COR-L47 (cell line): ENCODE measurements at places on chromosomes 3 and 15.

- no peak for DNase-seq
Measured at GRCh38 chr15:77027111-77027696, 32.3 kb downstream of the PSTPIP1 start.

DNA sequence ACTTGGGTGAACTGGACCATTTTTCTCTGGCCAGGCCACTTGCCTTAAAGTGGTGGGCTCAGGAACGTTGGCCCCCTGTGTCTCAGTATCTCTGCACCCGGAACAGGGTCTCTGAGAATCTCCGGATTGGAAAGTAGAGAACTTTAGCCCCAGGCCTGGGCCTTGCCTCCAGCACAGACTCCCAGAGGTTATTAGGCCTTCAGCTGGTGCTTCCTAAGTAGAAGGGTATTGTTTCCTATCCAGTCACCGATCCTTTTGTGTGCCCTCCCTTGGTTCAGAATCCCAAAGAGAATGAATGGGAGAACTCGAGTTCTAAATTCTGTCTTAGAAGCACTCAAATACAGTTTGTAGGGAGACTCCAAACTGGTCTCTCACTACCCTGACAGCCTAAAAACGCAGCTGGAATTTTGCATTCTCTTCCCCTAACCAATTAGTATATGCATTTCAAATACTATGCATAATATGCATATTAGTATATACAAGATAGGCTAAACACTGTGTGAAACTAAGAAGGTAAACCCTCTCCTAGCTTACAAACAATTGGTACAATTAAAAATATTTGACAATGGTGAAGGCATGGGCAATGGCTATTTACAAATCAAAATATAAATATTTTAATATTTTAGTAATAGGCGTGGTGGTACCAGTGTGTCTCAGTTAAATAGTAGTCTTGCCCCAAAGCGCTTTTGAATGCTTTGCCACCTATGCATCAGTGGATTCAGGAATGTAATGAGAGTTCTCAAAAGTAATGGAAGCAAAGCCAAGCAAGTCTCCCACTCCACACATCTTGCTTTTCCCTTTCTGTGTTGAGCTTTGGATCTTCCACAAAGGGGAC, 48.5 kb upstream of the SLC4A7 start:
- DNase-seq, result no peak

- no peak for DNase-seq
Measured at GRCh38 chr3:22495241-22495640, 707.9 kb upstream of the UBE2E2 start.

- DNase-seq, result peak; percentile 19
Measured at GRCh38 chr15:71114066-71114680, 1.1 kb upstream of the THSD4 start.

DNA sequence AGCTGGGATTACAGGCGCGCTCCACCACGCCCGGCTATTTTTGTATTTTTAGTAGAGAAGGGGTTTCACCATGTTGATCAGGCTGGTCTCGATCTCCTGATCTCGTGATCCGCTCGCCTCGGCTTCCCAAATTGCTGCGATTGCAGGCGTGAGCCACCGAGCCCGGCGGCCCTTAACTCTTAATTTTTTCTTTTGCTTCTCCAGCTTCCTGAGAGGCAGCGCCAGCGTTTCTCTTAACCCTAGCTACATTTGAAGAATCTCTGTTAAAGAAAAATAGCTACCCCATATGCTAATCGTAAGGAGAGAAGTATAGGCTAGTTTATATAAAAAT, 465 bp upstream of the GK5 start:
- no peak for DNase-seq

- no peak for DNase-seq
Measured at GRCh38 chr15:73225358-73226015, 143.3 kb downstream of the HCN4 start.

DNA sequence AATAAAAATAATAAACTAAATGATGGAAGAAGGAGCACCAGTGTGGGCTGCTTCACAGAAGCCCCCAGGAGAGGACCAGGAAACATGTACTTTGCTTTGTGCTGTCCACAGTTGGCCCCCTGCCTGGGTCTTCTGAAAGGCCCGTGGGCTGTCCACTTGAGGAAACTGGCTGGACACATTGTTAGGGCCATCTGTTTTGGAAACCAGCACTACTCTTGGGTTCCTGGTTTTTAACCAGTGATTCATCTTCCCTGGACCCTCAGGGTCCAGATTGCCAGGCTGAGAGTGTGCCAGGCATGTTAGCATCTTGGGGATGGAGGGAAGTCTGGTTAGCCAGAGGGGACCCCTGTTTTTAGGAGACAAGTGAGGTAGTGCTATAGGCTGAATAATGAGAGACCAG, 297.2 kb upstream of the C2CD4B start:
- DNase-seq, result no peak

DNA sequence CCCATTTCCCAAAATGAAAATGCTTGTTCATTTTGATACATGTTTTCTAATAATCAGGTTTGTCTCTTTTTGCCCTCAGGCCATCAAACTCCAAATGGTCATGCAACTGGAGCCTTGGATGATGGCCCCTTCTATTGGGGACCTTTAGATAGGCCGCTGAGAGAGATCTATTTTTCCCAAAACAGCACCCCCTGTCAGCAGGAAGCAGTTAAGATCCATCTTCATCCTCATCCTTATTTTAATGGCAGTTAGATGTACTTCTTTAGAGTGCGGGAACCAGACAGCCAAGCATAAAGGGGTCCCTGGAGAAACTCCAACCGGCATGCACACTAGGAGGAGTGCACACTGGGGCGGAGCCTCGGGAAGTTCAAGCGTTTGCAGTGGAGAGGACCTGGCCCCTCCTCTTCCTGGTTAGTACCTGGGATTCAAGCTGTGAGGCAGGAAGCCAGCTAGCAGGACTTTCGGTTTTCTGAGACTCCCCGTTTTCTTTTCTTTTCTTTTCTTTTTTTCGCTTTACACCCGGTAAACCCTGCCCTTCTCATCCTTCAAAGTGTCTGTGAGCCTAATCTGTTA, 31.9 kb upstream of the STRIT1 start:
- no peak for DNase-seq

GRCh38 chr15:99536422-99537040, 29.3 kb upstream of the MEF2A start:
- no peak for DNase-seq

GRCh38 chr3:116743062-116743461, 33.5 kb downstream of the TUSC7 start:
- no peak for DNase-seq

DNA sequence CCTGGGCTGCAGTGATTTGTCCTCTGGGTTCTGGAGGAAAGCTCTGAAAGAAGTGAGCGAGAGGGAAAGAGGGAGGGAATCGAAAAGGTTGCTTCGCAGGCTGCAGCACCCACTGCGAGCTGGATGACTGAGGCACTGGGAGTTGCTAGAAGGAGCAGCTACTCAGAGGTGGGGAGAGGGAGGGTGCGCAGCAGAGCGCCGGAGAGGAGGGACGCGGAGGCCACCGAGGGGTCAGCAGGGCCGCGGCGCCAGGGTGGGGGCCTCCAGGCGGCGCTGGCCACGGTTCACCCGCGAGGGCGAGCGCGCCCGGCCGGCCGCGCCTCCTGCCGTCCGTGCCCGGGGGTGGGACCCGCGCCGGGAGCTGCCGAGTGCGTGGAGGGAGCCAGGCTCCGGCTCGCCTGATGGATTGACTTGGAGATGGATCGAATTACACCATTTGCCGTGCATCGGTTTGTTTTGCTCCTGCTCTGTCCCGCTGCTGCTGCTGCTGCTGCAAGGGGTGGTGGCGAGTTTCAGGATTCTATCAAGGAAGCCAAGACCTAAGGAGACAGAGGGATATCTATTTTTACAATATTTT, at the start of gene SEMA6D:
TSS of gene SEMA6D (plus strand) at position 470 of the 577 bp plus-strand sequence. CDS start 42,294 bp downstream, outside the sequence.
- DNase-seq, result peak; percentile 69

- DNase-seq, result peak; percentile 60
Measured at GRCh38 chr3:120567370-120568201, 28.6 kb upstream of the NDUFB4 start.

DNA sequence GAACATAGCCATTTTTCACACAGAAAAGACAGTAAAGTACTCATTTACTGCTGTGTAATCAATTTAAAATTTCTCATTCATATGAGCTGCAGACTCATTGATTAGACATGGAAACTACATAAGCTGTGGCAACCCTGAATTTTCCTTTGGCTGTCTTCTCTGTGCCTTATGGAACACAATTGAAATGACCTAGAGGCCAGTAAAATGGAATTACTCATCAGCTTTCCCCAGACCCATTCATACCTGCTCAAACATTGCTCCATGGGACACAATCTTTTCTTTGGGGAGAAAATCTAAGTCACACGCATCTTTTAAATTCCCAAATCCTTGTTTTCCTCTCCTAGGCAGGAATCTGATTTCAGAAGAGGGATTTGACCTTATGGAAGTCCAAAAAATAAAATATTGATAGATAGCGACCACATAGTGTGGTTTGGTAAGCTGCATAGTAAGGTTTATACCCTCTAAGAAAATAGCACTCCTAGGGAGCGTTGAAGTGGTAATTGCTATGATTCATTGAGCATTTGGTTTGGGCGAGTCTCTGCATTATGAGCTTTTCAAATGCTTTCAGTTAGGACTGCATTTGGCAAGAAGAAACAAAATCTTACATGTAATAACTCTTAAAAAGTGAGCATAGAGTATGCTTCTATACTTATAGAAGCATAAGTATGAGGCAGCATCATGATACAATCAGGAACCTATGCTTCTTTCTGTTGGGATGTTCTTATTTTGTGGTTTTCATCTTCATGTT, 243.4 kb upstream of the GADL1 start:
- DNase-seq, result no peak

DNA sequence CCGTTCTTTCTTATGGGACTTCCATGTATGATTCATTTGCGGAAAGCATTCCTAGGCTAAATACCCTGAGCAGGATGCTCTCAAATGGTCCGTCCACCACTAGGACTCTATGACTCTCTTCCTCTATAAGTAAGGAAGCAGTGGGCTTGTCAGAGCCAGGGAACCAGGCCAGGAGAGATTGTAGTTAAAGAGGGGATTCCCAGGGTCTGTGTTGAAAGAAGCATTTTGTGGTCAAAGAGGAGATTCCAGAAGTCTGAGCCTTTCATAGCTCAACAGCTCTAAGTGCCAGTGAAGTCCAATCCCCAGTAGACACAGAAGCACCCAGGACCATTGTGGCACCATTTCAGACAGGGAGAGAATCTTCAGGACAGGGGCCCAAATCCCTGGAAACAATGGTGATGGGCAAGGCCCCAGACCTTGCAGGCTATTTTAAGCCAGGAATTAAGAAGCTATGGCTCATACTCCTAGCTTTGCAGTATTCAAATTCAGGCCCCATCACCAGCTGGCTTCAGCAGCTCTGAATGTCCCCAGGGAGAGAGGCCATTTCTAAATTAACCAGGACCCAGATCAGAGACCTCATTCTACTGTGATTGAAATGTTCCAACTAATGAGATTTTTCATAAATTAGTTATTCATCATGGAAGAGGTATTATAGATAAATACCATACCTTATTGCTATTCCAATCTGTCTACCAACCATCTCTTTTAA, 81.7 kb downstream of the CD47 start:
- no peak for DNase-seq

DNA sequence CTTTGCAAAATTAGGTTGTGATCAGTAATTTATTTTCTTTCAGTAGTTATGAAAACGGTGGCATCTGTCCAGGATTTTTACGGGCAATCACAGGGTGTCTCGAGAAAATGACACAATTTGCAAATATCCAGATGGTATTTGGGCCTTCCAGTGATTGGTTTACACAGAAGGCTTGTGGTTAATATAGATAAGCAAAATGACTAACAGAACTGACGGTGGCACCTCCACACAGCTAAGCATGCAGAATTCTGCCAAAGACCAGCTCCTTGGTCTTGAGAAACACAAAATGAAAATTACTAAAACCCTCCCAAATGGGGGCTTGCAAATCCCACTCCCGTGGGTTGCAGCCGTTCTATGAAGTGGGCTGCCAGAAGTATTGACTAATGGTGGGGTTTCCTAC, 5.5 kb downstream of the ARHGEF3 start:
- DNase-seq, result no peak

DNA sequence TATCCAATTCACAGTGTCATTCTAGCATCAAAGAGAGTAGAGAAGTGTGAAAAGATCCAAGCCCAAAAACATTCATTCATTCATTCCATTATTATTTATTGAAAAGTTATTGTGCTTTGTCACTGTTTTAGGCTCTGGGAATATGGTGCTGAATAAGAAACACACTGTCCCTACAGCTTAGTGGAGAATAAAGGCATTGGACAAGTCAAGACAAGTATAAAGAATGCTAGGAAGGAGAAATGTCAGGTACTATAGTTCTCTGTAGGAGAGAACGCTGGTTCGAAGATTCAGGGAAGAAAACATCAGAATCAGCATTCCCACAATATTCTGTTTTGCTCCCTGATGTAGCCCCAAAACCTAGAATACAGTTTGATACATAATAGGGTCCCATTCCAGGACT, 128.8 kb upstream of the CHRM5 start:
- no peak for DNase-seq

- no peak for DNase-seq
Measured at GRCh38 chr15:83398626-83399025, 48.5 kb upstream of the SH3GL3 start.

DNA sequence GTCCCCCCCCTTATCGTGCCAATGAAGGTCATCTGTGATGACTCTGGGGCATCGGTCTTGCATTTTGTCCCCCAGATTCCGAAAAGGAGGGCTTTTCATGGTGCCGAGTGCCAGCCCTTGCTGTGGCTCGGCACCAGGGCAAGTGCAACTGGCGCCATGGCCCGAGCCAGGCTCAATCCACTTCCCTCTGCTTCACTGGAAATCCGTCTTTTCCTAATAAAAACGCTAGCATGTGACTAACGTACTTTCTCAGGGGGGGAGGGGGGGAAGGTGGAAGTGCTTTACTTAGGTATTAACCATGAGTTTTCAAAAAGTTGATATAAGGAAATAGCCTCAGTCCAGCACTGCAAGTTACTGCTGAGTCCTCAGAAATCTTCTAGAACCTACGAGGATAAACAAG, 20.5 kb downstream of the TRPM1 start:
- no peak for DNase-seq

GRCh38 chr3:16249336-16249735, 15.4 kb downstream of the DPH3 start:
- DNase-seq, result no peak

GRCh38 chr3:120348065-120348990, 826 bp downstream of the LRRC58 start:
- DNase-seq, result no peak

GRCh38 chr3:152381881-152382295, 113.2 kb downstream of the MBNL1 start:
- no peak for DNase-seq

GRCh38 chr3:99783011-99783573, 34.6 kb upstream of the CMSS1 start:
- no peak for DNase-seq

GRCh38 chr3:85709346-85709892, 750.6 kb downstream of the CADM2 start:
- DNase-seq, result no peak

DNA sequence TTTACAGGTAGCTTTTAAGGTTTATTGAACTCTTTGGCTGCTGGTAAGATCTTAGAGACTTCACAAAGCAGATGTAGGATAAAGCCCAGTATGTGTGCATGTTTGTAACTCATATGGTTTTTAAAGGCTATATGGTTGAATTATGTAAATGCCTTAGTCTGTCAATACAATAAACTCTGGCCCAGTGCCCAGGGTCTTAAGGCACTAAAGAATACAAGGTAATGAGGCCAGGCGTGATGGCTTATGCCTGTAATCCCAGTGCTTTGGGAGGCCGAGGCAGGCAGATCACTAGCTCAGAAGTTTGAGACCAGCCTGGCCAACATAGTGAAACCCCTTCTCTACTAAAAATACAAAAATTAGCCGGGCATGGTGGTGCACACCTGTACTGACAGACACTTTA, 170.3 kb upstream of the CGNL1 start:
- DNase-seq, result peak; percentile 59

GRCh38 chr3:77283108-77283507, 243.2 kb downstream of the ROBO2 start:
- DNase-seq, result no peak
